ENCODE measurements at places on chromosomes 1 and 21.

DNA sequence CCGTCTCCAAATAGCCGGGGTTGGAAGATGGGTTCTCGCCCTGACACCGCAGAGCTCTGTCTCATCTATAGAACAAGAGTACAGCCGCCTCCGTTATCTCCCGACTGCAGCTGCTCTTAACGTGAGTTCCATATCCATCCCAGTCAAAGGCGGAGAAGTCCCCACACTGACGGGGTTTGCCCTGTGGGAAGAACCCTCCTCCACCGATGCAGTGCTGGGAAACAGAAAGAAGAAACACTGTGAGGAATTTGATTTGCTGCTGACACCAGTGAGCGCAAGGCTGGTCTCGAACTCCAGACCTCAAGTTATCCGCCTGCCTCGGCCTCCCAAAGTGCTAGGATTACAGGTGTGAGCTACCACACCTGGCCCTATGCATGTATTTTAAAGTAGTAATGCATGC lies 9.5 kb downstream of the ITLN2 start:
- DNase-seq = no peak

- DNase-seq = no peak
Measured at GRCh38 chr1:97006044-97006661, 284.6 kb downstream of the PTBP2 start.

DNA sequence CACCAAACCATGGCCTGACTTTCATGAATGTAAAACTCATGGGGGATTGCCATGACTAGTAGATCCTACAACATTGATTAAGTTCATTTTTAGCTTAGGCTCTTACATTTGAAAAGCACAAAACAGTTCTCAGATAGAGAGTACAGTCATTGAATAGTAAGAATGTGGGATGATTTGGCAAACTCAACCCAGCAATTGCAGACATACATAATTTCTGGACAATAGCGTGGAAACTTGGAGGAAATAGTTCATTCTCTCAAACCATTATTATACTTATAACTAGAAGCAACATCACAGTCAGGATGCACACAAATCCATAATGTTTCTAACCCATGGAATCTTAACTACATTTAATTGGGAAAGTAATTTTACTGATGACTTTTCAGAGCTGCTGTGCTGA lies 598.2 kb downstream of the LMO4 start:
- DNase-seq = no peak

- DNase-seq = no peak
Measured at GRCh38 chr21:36379251-36379650, 5.9 kb upstream of the CHAF1B start.

DNA sequence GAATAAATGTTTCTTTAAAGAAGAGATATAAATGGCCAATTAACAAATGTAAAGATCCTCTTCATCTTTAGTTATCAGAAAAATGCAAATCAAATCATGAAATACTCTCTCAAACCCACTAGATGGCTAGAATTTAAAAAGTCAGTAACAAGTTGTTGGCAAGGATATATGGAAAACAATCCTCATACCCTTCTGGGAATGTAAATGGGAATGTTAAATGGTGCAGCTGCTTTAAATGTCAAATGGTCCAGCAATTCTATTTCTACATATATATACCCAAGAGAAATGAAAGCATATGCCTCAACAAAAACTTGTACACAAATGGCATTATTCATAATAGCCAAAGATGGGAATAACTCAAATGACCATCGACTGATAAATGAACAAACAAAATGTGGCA lies 283.5 kb downstream of the RWDD3 start:
- no peak for DNase-seq

DNA sequence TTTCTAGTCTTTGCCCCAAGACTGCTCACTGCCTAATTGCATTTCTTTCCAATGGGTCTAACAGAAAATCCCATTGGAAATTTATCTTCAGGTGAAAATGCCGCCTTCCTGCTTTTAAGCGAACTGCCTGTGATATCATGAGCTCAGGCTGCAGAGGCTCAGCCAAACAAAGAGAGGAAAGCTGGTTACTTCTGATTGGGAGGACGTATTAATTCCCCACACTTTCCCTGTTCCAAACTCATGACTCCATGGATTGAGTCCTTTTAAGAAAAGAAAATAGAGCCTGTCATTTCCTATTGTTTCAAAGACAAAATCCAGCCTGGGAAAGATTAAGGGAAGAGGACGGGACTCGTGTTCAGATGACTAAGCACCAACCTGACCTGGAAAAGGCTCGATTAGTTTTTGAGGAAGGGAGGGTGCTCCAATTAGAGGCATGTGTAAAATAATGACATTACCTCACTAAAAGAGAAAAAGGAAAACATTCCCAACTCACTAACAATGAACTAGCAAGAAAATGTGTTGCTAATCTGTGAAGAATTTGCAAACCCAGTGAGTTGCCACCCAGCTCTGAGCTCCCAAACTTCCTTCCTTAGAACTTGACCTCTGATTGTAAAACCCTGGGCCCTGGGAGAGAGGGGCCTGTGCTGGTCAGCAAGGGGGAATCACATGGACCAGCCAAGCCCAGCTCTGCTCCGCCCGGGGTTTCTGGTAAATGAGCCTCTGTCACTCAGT lies 61.2 kb downstream of the TCP10L start:
- no peak for DNase-seq

DNA sequence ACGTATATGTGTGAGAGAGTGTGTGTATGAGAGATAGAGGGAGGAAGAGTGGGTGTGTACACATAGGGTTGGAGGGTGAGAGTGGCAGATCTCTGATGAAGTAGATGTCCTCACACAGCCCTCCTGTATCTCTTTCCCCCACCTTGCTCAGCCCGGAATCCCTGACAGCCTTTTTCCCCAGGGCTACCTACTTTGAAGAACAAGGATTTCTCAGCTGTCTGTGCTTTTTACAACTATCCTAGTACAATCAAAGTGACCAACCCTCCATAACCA lies 29.1 kb upstream of the CADM3 start:
- no peak for DNase-seq

- DNase-seq = no peak
Measured at GRCh38 chr1:6586404-6586816, 6.6 kb downstream of the ZBTB48 start.

- no peak for DNase-seq
Measured at GRCh38 chr1:155133799-155134281, 1.8 kb upstream of the SLC50A1 start.

DNA sequence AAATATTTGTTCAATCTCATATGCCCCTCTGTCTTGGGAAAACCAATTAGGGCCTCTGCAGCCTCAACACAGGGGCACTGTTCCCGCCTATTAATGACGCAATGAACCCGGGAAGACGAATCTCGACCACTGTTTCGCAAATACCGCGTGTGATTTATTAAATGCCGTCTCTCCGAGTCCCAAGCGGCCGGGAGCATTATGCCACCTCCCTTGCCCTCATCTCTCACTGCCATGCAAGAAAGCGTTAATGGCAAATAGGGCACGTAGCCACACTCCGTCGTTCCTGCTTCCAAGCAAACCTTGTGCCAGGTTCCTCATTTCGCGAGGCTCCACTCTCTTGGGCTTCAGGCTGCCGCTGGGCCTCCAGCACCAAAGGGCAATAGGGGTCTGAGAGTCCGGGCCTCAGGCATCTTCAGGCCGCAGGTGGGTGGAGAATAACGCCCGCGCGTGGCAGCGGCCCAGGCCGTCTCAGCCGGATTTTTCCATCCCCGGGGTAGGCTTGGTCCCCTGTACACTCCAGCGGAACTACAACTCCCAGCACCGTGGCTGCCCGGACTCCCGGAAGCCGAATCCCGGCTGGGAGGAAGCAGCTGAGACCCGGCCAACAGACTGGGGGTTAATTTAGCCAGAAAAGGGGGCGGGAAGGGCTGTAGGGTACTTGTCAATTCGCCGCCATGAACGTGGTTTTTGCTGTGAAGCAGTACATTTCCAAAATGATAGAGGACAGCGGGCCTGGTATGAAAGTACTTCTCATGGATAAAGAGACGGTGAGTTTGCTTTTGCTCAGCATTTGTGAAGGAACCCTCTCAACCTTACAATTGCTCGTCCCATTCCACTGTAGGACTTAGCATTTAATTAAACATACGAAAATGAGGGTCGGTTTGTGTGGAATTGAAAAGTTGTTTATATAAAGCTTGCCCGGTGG lies at the start of gene VPS45:
TSS of gene VPS45 (plus strand) at position 593 of the 925 bp plus-strand sequence. CDS start at position 675, 82 bp downstream.
- DNase-seq = peak; percentile 81

- DNase-seq = no peak
Measured at GRCh38 chr1:66676613-66677298, 75.5 kb upstream of the DYNLT5 start.

DNA sequence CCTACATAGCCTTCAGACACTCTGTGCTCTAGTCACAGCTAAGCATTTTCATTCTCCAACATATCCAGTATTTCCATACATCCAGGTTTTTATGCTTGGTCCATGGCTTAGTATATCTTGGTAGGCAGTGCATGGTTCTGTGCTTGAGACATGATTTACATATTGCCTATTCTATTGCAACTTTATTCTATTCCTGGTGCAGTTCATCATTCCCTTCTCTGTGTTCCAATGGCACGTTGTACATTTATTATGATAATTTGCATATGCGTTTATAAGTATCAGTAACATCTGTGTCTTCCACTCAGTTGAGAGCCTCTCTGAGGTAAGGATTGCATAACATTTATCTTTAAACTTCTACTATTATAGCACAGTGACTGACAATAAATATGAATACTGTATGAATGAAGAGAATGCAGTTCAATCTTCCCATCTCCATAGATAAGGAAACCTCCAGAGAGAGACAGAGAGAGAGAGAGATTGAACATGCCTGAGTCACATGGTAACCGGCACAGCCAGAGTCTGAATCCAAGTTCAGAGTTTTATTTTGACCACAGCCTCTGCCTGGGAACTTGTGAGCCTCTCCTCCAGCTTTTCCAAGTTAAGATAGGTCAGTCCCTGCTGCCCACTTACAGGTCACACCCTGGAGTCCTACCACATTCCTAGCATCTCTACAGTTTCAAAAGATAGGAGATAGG lies 41.5 kb downstream of the PLPPR5 start:
- no peak for DNase-seq

GRCh38 chr1:205523891-205524793 lies 19.7 kb downstream of the CDK18 start:
- peak; percentile 63 for DNase-seq

DNA sequence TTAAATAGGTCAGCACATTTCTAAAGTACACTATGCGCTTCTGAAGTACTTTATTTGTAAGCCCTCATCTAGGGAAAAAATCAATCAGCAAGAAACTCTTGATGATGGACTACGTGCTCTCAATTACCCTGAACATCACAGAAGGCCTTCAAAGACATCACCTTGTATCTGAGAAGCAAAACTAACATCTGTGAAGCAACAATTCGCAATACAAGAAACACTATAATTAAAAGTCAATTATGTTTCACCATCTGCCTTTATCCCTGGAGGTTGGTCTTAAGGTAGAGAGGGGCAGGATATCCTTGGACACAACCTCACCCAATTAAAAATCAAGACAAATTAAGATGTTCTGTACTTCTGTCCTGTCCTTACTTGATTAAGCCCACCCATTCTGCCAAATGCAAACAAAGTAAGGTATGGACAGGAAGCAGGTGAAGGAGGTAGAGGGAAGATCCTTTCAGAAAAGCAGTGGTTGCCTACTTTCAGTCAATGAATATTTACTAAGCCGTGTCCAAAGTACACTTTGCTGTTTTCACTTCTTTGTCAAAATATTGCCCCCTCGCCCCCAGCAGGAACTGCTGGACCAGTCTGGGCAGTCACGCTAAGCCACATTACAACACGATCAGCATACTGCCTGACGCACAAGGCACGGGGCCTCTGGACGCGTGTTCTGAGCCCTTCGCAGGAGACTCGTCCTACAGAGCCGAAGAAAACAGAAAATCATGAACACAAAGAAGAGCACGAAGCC lies 887 bp downstream of the SLC19A2 start:
- DNase-seq = no peak

- DNase-seq = no peak
Measured at GRCh38 chr1:201140235-201140940, 13.4 kb upstream of the ASCL5 start.

- DNase-seq = no peak
Measured at GRCh38 chr1:169873582-169874199, 20.0 kb downstream of the SCYL3 start.

- DNase-seq = no peak
Measured at GRCh38 chr1:65725064-65725463, 67.6 kb upstream of the PDE4B start.

DNA sequence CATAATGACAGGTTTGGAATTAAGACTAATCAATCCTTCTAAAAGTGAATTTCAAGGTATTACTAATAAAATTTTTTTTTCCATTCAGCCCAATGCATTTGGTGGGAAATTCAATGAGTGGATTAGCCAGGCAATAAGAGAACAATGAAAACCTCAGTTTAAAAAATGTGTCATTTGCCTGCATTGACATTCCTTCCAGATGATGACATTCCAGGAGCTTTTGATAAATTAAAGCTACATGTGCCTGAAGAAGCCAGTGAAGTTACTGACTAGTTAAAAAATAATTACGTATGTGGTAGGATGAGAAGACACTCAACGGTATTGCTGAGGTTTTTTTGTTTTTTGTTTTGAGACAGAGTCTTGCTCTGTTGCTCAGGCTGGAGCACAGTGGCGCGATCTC lies 37.9 kb upstream of the RC3H1 start:
- DNase-seq = no peak

GRCh38 chr1:46523496-46524353 lies 27.7 kb downstream of the KNCN start:
- DNase-seq = no peak

DNA sequence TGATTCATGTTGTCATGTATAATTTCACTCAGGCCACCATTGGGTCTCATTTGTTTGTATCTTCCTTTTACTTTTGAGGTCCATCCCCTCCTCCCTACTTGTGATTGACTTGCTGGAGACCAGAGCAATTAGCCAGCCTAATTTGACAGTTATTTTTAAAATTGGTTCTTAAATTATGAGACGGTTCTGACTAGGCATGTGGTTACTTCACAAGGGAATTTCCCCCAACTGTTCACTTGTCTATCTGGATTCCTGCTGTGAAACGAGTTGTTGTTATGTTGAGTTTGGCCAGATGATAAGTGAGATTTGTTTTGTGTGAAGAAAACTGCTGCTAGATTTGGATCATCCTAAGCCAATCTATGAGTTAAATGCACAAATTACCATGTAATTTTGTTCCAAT lies 359.1 kb downstream of the BARHL2 start:
- no peak for DNase-seq

GRCh38 chr1:94299627-94300553 lies 62.5 kb upstream of the ARHGAP29 start:
- DNase-seq = no peak

DNA sequence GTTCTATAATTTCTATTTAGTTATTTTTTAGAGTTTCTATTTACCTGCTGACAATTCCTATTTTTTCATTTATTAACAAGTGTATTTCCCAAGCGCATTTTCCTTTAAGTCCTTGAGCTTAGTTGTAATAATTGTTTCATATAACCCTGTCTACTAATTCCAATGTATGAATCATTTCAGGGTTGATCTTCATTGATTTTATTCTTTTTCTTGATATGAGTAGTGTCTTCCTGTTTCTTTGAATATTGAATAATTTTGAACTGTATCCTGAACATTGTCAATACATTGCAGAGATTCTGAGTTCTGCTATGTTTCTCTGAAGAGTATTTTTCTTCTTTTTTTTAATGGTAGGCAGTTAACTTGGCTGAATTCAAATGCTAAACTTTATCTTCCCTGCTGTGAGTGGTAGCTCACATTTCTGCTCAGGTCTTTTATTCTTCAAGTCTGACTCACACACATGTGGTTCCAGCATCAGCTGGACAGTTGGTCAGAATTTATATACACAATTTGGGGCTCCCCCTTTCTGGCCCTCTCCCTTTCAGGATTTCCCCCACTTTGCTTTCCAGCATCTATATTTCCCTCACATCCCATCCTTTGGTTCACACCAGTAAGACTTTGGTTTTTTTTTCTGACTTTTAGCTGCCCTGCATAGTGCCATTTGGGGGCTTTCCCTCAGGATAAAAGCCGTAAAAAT lies 54.4 kb upstream of the WDR26 start:
- no peak for DNase-seq

GRCh38 chr1:163202833-163203451 lies at the start of gene RGS5:
TSS of gene RGS5 (minus strand) at chr1:163202916. CDS start at chr1:163202835, 81 bp downstream.
- no peak for DNase-seq
